ENCODE measurements at places on chromosomes 5 and 9.

- DNase-seq: no peak
These were observed 34.6 kb downstream of the RXRA start for GRCh38 chr9:134360897-134361296.

- no peak for DNase-seq
These were observed 113.0 kb downstream of the FRMD3 start for GRCh38 chr9:83425240-83425639.

DNA sequence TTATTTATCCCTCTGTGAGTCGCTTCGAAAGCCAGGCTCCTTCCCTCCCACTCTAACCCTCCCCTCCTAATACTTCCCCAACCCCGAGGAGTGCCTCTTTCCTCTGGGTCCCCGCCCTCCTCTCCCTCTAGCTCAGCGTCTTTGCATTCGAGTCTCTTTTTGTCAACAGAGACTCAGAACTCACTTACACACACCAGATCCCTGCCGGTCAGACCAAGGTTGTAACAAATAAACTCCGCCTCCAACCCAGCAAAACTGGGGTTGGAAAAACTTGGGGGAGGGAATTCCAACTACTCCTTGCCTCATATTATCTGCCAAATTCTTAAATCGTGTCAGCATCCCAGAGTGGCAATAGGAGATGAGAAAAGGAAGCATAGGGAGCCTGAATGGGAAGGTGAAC, at the start of gene HTR1A:
Gene HTR1A (minus strand): TSS at position 167 of the 400 bp plus-strand sequence. CDS start 726 bp downstream, outside the sequence.
- no peak for DNase-seq

DNA sequence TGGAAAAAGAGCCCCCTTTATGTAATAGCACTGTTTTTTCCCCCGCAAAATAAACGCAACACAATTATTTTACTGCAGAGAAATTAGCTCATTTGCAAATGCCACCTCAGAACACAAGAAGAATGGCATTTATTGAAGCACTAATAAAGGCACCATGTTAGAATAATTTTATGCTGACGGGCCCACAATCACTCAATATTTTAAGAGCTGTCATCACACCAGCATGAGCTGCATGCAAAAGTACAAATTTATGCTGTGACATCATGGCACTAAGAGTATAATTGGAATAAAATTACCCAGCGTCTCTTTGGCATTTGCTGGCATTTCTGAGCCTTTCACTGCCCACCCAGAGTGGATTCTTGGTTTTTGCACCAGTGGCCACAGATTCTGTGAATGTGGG, 364.6 kb downstream of the TLE4 start:
- DNase-seq: no peak

- DNase-seq: no peak
These were observed 6.0 kb downstream of the EIF4E1B start for GRCh38 chr5:176636426-176636825.

DNA sequence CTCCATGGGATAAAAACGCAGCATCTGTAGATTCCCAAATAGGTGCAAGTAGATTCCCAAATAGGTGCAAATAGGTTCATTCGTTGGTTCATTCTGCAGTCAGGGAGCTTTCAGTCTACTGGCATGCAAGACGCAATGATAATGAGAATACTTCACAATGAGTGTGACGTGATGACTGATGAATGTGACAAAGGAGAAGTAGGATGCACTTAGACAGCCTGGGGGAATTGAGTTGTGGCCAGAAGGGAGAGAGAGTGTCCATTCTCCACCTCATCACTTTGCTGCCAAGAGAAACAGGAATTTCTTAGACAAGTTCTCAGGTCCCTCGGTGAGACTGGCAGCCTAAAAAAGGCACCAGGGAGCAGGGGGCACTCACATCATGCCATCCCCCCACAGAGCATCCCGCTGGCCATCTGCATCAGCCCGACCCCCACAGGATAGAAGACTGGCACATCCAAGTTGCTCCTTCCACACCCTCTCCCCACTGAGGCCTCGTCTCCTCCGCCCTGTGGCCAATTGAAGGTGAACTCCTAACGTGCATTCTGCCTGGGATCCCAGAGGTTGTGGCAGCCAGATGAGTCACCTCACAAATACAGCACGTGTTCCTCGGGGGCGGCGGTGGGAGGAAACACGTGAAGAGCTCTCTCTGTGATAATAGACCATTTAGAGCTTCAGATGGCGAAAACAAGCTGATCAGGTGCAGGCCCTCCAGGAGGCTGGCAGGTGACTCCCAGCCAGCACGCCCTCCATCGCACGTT, 19.9 kb upstream of the KCNIP1 start:
- DNase-seq: peak; percentile 46

DNA sequence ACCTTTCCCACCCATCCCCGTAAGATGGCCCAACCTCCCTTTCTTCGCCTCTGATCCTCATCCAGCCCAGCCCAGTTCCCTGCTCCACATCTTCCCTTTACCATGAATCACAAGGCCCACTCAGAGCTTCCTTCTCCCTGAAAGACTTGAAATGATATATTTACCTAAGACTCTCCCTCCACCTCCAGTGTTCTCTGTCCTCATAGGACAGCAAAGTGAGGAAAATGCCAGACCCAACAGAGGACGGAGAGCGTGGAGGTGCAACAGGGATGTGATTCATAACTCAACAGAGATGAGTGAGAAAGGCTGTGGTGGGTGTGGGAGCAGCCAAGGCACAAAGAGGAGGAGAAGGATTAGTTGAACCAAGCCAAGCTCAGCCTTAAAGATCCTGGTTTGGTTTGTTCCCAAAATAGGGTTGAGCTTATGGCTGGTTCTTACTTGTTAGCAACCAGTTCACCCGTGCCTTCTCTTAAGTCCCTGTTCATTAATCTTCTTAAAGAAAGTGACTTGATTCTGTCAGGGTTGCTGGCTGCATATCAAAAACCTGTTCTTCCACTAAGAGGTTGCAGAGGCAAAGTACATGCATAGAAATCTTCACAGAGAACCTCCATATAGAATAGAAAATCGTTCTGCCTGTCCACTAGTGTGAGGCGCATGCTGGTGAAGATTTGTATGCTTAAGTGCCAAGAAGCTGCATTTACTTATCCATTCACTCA, 183.2 kb downstream of the ACTL7B start:
- peak; percentile 34 for DNase-seq

- no peak for DNase-seq
These were observed 34.9 kb downstream of the RAPGEF1 start for GRCh38 chr9:131704988-131705387.

DNA sequence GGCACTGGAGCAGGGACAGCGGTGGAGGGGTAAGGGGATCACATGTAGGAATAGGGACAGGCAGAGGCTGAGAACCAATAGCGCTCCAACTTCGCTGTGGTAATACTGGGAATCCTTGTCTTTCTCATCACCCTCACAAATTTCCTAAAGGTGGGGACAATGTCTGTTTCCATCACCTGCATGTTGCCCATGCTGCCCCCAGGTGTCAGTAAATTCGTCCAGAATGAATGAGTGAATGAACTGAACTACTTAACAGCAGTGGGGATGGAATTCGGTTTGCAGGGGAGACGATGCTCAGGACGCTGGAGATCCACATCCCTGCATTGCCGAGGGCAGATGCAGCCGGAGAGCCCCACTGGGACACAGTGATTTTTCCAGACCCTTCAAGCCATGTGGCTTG, 129.9 kb downstream of the PDZD2 start:
- no peak for DNase-seq

DNA sequence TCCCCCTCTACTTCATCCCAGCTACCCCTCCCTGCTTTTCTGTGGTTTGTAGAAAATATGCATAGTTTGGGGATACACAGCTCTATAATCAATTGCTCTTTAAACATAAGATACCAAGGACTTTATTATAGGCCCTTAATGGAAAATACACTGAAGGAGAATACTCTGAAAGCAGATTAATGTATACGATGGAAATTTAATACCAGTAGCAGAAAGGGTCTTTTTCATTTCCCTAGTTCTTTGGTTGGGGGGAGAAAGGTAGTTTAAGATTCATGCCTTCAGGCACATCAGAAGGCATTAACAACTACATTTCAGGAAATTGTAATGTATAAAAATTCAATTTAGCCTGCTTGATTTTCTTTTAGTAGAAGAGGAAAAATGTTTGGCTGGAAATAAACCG, 452.9 kb upstream of the ZNF608 start:
- no peak for DNase-seq

- DNase-seq: no peak
These were observed 184.9 kb downstream of the TRIM36 start for GRCh38 chr5:114984796-114985195.

GRCh38 chr5:178376921-178377582, 144.4 kb upstream of the PHYKPL start:
- DNase-seq: no peak

GRCh38 chr5:52771343-52772039, 16.2 kb upstream of the ITGA1 start:
- no peak for DNase-seq

GRCh38 chr5:140381351-140381750, 20.3 kb upstream of the ANKHD1 start:
- no peak for DNase-seq

DNA sequence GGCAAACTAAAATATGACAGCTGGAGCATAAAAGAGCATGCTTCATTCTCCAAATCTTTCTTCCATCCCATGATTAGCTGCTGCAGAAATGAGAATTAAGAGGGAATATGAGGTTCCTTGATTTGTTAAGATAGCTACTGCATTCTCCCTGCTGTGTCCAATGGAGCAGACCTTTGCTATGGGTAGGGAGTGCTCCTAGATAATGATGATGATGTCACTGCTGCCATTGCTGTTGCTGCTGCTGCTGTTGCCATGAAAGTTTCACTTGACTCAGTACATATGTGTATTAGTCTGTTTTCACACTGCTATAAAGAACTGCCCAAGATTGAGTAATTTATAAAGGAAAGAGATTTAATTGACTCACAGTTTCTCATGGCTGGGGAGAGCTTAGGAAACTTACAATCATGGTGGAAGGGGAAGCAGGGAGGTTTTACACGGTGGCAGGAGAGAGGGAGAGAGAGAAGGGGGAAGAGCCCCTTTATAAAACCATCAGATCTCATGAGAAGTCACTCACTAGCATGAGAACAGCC, 128.9 kb downstream of the INSYN2B start:
- DNase-seq: no peak

- DNase-seq: no peak
These were observed 383.9 kb downstream of the TLR4 start for GRCh38 chr9:118088090-118088489.

- DNase-seq: no peak
These were observed 212.2 kb downstream of the C9orf50 start for GRCh38 chr9:129408535-129409215.

DNA sequence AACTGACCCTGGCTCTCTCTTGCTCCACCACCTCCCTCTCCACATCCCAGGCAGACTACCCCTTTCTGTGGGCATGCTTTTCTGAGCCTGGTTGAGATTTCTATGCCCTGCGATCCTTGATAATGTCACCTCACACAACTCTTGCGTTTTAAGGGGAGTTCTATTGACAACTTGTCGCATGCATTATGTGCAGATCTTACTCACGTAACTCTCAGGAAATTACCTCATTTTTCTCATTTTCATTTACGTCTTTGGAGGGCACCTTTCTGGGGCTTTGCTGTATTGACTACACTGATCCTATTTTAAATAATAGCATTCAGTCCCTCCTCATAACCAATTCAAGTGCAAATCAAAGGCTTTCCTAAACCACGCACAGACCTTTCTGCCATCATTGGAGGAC, 140.4 kb upstream of the WWC1 start:
- no peak for DNase-seq

DNA sequence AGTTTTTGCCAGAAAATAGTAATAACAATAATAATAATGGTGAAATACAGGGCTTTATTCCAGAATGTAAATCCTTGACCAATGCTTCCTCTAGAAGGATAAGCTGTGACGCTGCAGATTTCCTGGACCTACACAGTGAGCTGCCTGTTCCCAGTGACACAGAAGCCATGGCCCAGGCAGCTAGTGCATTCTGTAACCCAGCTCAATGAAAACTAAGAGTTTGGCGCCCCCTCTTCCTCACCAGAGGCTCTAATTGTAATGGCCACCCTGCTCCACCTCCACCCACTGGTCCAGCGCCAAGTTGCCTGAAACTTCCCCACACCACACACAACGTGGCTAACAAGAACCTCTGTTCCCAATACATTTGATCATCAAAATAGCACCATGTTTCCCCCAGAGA, 248.1 kb downstream of the CETN3 start:
- peak; percentile 40 for DNase-seq

- peak; percentile 95 for DNase-seq
These were observed 79.2 kb upstream of the ABCA1 start for GRCh38 chr9:105007143-105007542.

DNA sequence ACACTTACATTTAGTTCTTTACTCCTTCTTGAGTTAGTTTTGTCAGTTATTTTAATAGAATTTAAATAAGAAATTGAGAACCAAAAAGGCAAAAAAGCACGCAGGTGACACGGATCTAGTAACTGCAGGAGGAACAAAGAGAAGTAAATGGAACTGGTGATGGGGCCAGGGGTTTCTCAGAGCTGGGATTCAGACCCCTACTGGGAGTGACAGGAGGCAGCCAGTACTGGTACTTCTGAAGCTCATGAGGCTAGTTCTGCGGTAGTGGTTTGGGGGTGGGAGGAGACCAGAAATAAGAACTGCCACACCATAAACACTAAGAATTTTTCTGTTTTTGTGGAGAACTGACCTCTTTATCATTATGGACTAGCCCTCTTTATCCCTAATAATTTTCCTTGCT, 48.2 kb downstream of the OXCT1 start:
- DNase-seq: no peak

DNA sequence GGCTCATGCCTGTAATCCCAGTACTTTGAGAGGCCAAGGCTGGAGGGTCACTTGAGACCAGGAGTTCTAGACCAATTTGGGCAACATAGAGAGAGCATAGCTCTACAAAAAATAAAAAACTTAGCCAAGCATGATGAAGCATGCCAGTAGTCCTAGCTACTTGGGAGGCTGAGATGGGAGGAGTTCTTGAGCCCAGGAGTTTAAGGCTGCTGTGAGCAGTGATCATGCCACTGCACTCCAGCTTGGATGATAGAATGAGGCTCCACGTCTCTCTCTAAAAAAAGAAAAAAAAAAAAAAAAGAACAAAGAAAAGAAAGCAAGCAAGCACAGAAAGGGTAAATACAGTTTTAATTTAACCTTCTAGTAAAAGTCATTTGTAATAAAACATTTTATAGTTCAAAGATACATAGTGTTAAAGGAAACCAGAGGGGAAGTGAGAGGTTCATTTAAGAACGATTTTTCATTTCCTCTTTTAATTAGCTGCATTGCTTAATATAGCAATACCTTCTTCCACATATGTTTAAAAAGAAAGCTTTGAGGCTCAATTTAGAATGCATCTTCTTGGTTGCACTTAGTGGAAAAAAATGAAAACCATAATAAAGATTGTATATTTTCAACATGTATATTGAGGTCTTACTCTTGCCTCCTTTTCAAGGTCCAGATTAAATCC, 14.9 kb downstream of the GAPT start:
- no peak for DNase-seq

- DNase-seq: no peak
These were observed 130.9 kb downstream of the DOCK2 start for GRCh38 chr5:169767938-169768337.

GRCh38 chr9:133394687-133395271, 18.6 kb downstream of the STKLD1 start:
- DNase-seq: no peak

DNA sequence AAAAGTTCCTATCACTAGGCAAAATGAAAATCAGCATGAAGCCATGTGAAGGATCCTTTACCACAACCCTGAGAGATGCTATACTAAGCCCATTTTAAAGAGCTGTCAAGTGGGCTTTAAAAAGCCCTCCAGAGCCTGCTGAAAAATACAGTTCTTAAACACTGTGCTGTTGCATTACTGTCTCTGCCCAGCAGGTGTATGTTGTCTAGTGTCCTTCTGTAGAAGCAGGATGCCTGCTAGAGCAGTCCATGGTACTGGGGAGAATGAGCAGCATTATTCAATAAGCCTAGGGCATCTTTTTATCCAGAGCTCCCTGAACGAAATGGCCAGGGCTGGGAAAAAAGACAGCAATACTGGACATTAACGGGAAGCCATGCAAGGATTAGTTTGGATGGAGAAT, 126.2 kb upstream of the PLCXD3 start:
- peak; percentile 36 for DNase-seq
